ENCODE measurements at places on chromosomes 12 and 14.
A peak's percentile ranks its signal among the peaks of the same experiment; 100 is the strongest.

DNA sequence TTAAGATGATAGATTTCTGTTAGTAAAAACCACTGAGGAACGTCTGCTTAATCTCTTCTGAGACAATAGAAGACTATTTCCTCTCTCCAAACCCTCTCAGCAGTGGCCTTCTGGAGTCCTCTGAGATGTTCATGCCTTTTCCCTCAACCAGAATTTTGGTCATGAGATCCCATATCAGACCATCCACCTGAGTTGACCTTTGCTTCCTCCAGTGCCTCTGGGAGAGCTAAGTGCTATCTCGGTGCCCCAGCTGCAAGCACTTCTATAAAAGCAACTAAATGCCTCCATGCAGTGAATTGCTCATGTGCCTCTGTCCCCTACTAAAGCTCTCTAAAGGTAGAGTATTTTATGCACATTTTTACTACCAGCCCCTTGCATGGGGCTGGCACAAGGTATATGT, 172.8 kb upstream of the BCL2L14 start:
- no peak for DNase-seq

- DNase-seq: no peak
Observed at GRCh38 chr14:104315169-104315568, 176.8 kb downstream of the KIF26A start.

DNA sequence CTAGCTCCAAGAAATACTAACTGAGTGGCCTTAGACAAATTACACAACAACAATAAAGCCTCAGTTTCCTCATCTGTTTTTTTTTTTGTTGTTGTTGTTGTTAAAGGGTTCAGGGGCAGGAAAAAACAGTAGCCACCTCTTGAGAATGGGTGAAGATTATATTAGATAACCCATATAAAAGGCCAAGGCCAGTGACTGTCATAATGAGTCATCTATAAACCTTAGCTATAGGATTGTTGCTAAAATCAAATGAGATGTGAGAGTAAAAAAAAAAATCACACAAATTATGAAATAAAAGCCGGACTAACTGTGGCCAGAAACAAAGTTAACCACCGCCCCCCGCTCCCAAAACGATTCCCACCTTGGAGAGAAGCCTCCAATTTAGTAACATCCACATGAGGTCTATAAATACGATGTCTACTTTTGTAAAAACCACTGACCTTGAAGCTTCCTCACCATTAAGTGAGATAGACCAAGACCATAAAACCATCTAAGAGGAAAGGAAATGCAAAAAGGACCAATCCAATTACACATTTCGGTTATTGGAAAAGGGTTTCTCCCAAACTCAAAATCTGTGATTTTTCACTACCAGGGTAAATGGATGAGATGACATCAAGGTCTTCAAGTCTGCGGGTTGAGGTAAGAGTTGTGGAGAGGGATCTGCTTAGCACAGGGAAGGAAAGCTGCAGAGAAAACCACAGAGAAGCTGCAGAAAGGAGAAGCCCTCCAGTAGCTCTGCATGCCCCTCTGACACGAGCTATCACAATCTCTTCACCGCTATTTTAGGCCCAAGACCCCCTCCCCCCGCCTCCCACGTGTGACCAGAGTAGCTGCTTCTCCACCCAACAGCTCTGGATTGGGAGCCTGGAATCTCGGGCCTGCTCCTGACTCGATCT, 1.0 kb downstream of the NAA25 start:
- DNase-seq: no peak

DNA sequence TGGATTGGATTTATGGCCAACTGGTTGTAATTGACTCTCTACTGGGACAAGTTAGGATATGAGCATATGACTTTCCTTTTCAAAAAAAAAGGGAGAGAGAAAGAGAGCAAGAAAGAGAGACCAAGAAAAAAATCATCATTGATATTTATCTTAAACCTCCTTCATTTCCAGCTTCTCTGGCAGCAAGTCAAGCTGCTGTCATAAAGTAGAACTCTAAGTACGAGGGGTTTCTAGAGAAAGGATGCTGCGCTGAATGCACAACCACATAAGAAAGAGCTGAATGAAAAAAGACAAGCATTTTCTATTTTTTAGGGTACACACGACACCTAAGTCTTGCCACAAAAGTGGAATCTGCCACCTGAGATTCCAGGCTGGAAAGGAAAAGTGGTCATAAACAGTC, 182.6 kb downstream of the SLC25A21 start:
- DNase-seq: no peak

DNA sequence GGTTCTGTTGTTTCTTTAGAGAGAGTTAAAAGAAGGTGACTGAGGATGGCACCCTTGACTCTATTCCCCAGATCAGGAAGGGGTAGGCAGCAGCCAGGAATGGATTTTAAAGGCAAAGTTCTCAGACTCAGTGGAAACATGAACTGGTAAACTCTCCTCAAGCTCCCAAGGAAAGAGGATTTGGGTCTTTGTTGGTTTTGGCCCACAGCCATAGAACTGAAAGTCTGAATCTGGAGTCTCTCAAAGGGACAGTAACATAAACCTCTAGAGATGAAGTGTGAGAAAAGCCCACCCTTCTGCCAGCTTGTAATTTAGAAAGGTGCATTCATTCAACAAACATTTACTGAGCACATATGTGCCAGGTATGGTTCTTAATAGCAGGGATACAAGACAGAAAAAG, 28.6 kb upstream of the BLTP3B start:
- no peak for DNase-seq

- DNase-seq: no peak
Observed at GRCh38 chr12:74900232-74900631, 309.4 kb downstream of the KCNC2 start.

DNA sequence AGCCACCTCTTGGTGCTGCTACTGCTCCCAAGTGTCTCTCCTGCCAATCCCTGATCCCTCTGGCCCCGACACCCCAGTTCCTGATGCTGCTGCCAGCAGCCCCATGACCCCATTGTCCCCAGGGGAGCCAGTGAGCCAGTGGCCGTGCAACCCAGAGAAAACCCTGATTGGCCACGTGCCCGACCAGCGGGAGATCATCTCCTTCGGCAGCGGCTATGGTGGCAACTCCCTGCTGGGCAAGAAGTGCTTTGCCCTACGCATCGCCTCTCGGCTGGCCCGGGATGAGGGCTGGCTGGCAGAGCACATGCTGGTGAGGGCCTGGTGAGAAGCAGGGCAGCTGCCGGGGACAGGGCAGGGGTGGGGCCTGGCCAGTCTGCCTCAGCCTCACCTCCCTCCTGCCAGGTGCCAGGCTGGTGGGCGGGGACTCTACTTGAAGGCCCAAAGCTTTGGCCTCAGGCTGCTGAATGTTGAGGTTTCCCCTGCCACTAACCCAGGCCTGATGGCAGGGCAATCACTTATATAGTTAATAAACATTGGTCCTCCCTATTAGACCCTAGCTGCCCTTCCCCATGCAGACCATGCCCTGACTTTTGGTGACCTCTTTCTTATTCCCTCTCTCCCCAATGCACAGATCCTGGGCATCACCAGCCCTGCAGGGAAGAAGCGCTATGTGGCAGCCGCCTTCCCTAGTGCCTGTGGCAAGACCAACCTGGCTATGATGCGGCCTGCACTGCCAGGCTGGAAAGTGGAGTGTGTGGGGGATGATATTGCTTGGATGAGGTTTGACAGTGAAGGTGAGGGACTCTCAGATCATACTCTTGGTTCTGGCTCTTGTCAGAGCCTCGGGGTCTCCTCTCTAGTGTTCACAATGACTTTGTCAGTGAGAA, 5.1 kb downstream of the PCK2 start:
- DNase-seq: no peak

DNA sequence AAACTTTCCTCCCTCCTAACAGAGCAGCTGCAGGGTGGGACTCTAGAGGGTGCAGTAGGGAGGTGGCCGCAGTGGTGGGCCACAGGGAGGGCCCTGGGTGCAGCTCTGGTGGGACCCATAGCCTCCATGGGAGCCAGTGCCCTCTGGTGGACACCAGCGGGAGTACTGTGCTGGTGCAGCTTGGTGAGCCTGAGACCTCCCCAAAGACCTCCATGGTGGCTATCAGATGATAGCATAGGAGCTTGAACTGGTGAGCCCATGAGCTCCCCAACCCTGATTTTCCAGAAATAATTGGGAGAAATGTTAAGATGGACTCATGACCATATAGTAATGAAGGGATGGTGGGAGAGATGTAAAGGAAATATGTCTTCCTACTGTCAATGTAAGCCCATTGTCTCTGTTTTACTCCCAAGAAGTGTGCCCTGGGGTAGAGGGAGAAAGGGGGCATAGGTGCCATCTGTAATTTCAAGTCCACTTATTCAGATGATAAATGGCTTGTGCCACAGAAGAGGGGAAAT, 98.7 kb downstream of the GAS2L3 start:
- DNase-seq: no peak

DNA sequence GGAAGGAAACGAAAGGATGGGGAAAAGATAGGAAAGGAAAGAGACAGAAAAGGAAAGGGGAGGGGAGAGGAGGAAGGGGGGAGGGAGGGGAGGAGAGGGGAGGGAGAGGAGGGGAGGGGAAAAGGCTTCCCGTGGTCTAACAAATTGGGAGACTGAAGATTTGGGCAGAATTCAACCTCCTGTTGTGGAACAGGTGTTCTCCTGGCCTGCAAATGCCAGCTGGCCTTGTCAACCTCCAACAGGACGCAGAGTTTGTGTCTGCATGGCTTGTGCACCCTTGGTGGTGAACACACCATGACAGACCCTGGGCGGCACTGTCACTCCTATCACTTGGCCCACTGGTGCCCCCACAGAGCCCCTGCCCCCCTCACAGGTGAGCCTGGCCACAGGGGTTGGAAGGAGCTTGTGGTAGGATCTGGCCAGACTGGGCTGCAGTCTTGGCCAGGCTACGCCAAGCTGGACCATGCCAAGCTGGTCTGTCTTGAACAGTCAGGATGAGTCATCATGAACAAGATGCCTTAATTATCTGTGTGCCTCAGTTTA, 321.6 kb downstream of the BCL11B start:
- no peak for DNase-seq

DNA sequence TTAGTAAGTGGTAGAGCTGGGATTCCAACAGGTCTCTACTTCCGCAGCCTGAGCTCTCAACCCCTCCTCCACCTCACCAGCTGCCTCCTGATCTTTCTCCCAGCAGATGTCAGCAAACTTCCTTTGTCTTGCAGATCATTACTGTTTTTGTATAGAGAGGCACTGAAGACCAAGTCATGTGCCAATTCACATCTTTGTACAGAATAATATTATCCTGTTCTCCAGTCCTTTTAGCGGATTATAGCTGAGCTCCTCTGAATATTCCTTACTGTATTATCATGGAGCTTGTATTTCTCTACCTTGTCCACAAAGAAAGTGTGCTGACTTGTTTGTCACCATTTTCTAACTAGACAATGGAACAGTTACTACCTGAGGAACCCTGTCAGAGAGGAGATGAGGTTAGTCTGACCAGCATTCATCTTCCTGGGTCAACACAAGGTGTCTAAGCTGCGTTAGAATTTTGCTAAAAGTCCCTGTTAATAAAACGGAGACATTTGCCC, 142.3 kb upstream of the ARHGAP5 start:
- DNase-seq: no peak

DNA sequence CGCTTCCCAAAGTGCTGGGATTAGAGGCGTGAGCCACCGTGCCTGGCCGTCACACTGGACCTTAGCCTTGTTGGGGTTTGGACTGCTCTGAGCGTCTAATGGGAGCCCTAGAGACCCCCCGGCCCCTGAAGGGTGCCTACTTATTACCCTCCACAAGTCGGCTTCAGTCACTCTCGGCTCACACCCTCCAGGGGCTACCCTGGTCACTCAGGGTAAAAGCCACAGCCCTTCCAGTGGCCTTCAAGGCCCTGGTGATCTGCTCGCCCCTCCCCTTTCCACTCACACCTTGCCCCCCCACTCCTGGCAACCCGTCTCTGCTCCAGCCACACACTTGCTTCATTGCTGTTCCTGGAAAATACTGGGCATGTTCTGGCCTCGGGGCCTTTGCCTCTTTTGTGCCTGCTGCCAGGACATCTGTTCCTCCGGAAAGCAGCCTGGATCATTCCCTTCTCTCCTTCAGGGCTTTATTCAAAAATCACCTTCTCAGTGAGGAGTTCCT, 3.6 kb upstream of the MORN3 start:
- no peak for DNase-seq

DNA sequence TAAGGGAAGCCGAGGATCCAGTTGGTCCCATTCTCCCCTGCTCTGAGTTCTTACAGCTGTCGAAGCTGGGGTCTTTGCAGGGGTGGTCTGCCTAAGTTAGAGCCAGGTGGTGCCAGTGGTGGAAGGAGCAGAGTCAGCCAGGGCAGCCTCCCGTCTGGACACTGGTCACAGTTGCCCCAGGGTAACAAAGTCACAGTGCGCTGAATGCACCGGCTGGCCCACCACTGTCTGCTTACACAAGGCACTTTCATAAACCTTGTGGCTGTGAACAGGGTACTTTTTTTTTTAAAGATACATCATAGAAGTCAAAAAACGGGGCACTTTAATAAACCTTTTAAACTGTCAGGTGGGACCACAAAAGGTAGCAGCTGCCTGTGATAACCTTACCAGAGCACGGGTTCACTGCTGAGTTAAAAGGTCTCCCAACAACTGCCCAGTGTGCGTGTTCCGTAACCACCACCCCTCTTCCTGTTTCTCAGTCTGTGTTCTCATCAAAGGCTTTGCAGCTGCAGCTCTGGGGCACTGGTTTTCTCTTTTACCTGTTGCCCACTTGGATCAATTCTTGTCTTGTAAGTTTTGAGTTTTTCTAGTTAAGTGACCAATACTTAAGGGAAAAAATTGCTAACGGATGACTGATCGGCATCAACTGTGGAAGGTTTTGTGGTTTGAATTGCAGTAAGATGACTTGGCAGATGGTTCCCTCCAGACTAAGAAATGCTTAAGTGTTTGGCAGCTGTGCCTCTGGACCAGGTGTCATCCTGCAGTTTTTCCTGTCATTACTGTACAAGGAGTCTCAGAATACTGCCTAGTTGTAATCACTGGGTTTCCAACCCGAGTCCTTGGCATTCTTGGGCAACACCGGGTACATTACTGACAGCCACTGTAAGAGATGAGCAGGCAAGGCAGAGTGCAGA, 55.9 kb downstream of the DYNC1H1 start:
- DNase-seq: peak; percentile 15

GRCh38 chr12:107288414-107289127, 195.2 kb upstream of the CRY1 start:
- no peak for DNase-seq

GRCh38 chr14:54173802-54174201, 217.2 kb upstream of the BMP4 start:
- no peak for DNase-seq

GRCh38 chr14:104315625-104316024, 177.2 kb downstream of the KIF26A start:
- no peak for DNase-seq

Data from effector CD8-positive, alpha-beta T cell (primary cell).